ENCODE measurements at places on chromosomes 13 and 19.
A peak's percentile ranks its signal among the peaks of the same experiment; 100 is the strongest.

GRCh38 chr13:32277839-32278238 is 37.3 kb downstream of the ZAR1L start:
- DNase-seq = no peak

DNA sequence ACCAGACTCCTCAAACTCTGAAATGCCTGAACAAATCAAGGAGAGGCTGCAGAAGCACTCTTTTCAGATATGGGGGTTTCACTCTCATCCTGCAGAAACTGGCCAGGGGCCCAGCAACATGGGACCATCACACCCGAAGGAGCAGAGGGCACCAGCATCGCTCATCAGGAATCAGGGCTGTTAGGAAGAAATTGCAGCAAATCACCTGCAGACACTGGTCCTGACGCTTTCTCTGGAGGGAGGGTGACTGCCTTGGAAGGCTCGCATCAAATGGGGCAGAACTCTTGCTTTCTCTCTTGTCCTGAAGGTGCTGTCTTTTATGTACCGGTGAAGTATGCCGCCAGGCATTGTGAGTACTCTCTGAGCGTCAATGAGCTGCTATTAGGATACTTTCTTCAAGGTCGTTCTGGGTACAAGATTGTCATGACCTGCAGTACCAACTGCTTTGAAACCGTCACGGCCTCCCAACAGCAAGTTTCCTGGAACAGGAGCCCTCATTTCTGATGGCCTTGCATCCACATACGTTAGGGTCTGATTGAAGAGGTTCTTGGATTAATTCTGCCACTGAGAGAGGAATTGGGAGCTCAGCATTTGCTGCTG is 155.7 kb upstream of the SOX1 start:
- DNase-seq = no peak

DNA sequence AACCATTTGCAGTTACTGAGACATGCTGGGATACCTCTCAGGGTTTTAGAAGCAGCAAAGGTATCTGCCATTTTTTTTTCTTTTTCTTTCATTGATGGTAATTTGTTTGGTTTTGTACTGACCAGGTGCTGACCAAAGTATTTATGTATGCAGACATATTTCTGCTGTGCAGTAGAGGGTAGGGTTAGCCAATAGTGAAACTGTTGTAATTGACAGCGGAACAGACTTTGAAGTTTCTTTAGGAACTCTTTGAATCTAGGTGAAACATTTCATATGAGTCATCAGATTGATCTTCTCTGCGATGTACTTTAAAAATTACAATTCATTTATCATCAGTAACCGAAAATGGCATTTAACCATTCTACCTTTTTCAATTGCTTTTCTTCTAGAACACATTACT is 63.0 kb downstream of the ITGBL1 start:
- no peak for DNase-seq

- DNase-seq = no peak
Observed at GRCh38 chr13:21316376-21316775, 139.9 kb downstream of the MRPL57 start.

DNA sequence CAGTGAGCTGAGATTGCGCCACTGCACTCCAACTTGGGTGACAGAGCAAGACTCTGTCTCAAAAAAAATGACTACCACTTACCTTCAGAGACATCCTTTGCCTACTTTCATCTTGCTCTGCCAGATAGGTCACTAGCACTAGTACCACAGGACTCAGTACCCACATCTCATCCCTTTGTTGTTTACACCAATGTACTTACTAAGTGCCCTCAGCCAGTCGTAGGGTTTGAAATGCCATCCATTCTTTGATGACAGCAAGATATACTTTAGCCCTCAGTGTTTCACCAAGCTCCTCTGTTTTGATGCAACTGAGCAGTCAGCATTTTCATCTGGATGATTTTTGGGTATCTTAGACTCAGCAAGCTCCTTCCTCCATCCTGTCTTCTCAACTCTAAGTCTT is 6.1 kb downstream of the URAD start:
- no peak for DNase-seq

- DNase-seq = no peak
Observed at GRCh38 chr19:1445932-1446712, 3.8 kb upstream of the APC2 start.

DNA sequence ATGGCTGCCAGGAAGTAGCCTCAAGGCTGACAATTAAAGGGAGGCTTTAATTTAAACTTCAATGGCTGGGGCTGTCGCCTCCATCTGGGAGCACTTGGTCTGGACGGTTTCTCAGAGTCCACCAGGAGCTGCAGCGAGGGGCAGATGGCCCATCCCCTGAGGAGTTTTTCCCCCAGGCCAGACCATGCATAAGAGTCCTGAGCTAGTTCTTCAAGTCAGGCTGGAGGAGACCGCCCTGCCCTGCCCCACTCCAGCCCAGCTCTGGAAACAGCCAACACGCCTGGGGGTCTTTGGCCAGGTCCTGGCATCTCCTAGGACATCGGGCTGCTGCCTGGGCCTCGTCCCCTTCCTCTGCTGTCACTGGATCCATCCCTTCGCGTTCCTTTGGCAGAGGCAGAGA is 5.3 kb upstream of the ACTN4 start:
- peak; percentile 13 for DNase-seq

DNA sequence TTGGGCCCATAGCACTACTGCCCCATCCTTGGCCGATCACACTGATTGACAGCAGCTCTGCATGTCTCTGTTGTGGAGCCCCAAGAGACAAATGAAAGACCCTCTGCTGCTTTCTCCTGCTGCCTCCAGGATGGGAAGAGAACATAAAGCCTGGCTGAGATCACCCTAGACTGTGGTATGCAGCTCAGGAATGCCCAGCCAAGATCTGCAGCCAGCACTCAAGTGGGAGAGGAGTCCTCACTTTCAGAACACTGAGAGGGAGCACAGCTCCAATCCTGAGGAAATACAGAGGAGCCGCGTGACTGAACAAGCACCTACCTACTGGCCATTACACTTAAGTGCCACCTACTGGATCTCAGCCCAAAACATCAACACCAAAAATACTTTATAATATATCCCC is 203.0 kb downstream of the POSTN start:
- DNase-seq = no peak

GRCh38 chr13:51620165-51620983 is 36.1 kb downstream of the WDFY2 start:
- DNase-seq = no peak

DNA sequence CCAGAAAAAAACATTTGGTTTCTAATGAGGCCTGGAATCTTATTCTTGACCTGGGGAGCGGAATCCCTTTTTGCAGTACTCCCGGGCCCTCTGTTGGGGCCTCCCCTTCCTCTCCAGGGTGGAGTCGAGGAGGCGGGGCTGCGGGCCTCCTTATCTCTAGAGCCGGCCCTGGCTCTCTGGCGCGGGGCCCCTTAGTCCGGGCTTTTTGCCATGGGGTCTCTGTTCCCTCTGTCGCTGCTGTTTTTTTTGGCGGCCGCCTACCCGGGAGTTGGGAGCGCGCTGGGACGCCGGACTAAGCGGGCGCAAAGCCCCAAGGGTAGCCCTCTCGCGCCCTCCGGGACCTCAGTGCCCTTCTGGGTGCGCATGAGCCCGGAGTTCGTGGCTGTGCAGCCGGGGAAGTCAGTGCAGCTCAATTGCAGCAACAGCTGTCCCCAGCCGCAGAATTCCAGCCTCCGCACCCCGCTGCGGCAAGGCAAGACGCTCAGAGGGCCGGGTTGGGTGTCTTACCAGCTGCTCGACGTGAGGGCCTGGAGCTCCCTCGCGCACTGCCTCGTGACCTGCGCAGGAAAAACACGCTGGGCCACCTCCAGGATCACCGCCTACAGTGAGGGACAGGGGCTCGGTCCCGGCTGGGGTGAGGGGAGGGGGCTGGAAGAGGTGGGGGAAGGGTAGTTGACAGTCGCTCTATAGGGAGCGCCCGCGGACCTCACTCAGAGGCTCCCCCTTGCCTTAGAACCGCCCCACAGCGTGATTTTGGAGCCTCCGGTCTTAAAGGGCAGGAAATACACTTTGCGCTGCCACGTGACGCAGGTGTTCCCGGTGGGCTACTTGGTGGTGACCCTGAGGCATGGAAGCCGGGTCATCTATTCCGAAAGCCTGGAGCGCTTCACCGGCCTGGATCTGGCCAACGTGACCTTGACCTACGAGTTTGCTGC is at the start of gene ICAM4:
ICAM4 (plus strand) TSS at position 153 of the 935 bp plus-strand sequence; CDS start at position 211, 58 bp downstream.
- peak; percentile 75 for DNase-seq

Measured in activated naive CD4-positive, alpha-beta T cell treated with anti-CD3 and anti-CD28 coated beads, Interleukin-2, amount 10 ng/mL, durations not matched to agents 7 days and 5 days (primary cell).